CD4-positive, alpha-beta T cell treated with Interleukin-2 at 100 ng/mL for 4 hours (primary cell): ENCODE measurements at places on chromosomes 16 and 17.
A peak's percentile ranks its signal among the peaks of the same experiment; 100 is the strongest.

DNA sequence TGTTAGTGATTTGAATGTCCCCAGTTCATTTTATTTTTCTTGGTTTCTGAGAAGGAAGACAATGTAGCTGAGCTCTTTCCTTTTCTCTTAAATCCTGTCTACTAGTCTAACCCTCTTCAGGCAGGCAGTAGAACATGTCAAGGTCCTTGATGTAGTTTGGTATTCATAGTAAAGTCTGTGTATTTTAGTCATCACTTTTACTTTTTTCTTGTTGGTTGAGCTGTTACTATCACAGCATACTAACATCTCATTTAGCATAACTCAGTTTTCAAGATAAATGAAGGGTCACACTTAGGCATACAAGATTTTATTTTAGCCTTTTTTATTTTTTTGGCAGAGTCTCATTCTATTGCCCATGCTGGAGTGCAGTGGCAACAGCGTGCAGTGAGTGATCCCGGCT is 70.5 kb downstream of the KPNA2 start:
- no peak for DNase-seq

- no peak for DNase-seq
Observed at GRCh38 chr16:65775829-65776228, 590.7 kb upstream of the CDH5 start.

- DNase-seq = no peak
Observed at GRCh38 chr16:22353933-22354541, 20.4 kb downstream of the CDR2 start.

DNA sequence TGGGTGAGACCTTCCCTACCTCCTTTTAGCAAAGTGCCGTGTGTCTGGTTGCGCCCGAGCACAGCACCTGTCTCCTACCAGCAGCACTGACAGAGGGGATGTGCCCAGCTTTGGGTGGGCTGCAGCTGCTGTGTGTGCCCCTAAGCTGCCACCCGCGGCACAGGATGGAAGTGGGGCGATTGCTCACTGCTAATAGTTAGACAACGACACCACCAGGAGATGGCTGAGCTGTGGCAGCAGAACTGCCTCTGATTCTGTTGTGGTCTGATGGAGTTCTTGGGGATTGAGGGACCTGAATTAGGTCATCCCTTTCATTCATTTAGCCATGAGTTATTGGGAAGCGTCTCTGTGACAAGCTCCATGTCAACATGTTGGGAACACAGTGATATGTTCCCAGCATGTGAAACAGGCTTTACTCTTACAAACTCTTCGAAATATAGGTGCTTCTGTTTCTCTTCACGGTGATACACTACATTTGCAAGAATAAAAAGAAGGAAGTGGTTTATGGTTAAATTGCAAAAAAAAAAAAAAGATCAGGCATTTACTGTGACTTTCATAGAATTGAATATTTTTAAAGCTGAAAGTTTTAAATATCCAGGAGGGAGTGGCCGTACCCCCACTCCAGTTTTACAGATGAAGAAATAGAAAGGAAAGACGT is 184.4 kb downstream of the MAF start:
- peak; percentile 13 for DNase-seq

DNA sequence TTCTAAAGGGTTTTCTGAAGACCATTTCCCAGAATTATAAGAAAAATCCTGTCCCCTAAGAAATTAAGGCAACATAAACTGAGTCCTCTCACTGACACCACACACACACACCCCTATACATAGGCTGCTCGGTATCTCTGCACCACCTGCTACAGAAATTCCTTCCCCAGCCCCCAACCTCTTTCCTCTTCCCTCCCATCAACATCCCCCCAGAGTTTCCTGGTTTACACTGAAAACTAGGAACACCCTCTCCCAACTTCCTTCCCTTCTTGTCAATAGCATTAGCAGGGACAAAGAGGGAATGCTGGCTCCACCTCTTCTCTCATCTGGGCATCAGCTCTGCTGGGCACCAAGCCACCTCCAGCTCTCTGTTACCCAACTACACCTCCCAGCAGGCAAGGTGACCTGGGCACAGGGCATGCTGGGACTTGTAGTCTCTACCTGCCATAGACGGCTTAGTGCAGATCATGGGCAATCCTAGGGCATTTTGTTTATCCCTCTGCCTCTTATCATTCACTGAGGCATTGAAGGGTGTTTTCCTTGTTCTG is 15.7 kb downstream of the CAVIN1 start:
- DNase-seq = peak; percentile 67

DNA sequence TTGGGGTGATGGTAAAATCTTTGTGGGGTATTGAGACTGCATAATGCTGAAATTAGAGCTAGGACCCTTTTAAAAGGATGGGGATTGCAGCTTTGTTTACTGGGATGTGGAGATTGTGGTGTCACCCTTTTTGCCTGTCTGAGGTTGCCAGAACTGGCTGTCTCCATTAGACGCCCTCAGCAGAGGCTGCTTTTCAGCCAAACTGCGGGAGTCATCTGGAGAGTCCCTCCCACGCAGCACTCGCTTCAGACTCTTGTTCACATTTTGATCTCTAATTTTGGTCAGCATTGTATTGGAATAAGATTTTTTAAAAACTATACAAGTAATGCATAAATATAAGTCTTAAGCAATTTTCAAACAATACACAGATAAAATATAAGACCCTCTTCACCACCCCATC is 27.9 kb upstream of the JPT2 start:
- no peak for DNase-seq
